ENCODE measurements at places on chromosomes 6 and 20.

DNA sequence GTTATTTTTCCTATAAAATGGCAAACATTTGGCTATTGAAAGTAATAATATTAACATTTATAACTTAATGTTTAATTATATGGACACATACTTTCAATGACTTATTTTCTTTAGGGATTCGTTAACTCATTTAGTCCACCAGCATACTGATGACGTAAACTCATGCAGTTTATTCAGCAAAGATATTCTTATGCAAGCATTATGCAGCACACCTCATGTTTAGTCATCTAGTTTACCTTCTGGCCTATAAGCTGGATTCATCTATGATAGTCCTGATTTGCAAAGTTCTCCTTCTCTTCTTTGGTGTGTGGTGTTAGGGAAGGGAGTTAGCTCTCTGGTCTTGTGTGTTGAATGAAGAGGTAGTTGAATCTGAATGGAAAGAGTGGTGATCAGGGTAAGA, 60.0 kb downstream of the OR2J2 start:
- DNase-seq: no peak

- DNase-seq: no peak
Observed at GRCh38 chr6:157812425-157813171, 10.4 kb upstream of the SNX9 start.

GRCh38 chr20:53800883-53801604, 207.4 kb upstream of the ZNF217 start:
- DNase-seq: no peak

DNA sequence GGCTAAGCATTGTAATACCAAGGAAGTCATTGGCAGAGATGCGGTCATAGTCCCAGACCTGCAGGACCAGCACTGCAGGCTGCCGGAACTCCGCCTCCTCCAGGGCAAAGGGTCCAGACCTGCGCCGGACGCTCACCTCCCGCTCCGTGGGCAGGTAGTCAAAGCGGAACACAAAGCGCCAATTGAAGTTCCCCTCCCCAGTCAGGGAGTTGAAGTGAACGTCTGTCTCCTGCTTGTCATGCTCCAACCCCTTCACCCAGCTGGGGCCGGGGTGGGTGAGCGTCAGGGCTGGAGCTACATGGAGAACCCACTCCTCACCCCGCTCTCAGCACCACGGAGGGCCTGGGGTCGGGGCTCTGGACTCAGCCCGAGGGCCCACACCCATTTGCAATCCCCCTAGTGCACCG, 18.2 kb downstream of the ERGIC3 start:
- no peak for DNase-seq

- DNase-seq: no peak
Observed at GRCh38 chr6:43180985-43181384, 1.0 kb upstream of the CUL9 start.

- DNase-seq: no peak
Observed at GRCh38 chr6:147947521-147947920, 395.1 kb upstream of the SASH1 start.

DNA sequence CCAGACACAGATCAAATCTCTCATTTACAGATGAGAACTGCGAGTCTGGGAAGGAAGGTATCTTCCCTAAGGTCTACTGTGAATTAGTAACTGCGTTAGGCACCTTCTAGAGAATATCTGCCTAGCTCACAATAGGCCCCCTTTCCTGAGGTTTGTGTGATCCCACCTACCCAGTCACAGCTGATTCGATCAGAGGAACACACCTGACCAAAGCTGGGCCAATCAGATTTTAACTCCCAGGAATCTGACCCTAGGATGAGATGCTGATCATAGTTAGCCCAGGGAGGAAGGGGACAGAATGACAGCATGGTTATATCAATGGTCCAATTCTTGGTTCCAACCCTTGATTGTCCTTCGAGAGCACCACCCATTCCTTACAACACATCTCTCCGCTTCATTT, 7.4 kb upstream of the CCDC167 start:
- DNase-seq: no peak
